Brain microvascular endothelial cell (primary cell): ENCODE measurements at places on chromosomes 3 and 15.

GRCh38 chr15:73650416-73651126 is 17.4 kb upstream of the NPTN start:
- DNase-seq, result no peak

GRCh38 chr3:144265542-144266100 is 294.0 kb downstream of the DIPK2A start:
- DNase-seq, result no peak

- DNase-seq, result peak; percentile 77
Measured at GRCh38 chr3:77038468-77038929, 1.4 kb upstream of the ROBO2 start.

GRCh38 chr3:48477959-48478520 is 25.9 kb downstream of the SHISA5 start:
- no peak for DNase-seq

DNA sequence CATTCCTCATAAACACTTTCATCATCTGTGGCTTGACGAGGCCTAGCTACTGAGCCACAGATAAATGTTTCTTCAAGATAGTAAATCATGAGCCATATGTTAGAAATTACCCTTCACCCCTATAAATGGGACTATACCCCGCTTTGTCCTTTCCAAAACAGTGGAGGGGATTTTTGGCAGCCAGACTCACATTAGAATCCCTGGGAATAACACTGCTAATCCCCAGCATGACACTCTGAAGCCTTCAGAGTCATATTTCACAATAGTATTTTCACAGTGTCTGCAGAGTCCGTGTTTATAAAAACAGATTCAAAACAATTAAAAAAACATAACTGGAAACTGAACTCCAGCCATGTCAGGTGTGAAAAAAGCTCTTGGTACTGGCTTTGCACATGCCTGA is 271.6 kb downstream of the ERC2 start:
- no peak for DNase-seq

DNA sequence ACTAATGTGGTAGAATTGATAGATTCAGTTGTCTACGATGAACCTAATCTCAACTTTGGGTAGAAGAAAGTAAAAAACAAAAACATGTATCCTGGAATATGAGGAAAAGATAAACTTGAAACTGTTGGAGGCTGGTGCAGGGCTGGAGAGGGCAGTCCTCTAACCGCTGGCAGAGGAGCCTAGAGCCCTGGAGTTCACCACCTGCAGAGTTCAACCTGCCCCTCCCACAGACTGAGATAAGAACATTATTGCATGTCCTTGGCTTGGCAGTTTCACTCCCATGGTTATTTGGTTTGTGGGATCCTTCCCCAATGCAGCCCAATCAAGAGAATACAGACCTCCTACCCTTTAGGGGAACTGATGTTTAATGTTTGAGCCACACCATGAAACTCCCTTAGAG is 53.2 kb upstream of the GATM start:
- no peak for DNase-seq

DNA sequence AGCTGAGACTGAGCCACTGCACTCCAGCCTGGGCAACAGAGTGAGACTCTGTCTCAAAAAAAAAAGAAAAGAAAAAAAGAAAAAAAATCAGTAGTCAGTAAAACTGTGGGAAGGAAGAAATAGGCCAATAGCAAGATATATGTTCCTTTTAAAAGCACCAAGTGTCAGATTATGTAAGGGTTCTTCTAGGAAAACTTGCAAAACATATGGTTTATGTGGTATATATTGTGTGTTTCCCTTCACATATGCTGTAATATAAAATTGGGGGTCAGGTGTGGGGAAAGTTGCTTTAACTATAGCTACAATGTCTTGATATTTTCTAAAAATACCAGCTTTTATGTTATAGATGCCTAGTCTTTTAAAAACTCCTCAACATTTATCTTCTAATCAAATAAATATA is 64.6 kb downstream of the ESYT3 start:
- no peak for DNase-seq

DNA sequence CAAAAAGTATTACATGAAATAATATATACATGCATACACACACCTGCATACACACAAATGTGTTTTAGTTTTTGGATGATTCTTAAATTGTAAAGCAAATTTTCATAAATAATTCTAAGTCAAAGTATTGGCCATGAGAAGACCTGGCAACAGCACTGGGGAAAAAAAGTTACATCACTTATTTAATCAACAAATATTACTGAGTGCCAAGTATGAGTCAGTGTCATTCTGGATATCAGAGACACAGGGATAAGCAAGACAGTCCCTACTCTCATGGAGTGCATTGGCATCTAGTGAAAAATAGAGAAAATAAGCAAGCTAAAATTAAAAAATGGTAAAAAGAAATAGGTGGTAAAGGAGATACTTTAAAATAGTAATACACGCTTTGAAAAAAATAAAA is 29.4 kb upstream of the GUCA1C start:
- no peak for DNase-seq

DNA sequence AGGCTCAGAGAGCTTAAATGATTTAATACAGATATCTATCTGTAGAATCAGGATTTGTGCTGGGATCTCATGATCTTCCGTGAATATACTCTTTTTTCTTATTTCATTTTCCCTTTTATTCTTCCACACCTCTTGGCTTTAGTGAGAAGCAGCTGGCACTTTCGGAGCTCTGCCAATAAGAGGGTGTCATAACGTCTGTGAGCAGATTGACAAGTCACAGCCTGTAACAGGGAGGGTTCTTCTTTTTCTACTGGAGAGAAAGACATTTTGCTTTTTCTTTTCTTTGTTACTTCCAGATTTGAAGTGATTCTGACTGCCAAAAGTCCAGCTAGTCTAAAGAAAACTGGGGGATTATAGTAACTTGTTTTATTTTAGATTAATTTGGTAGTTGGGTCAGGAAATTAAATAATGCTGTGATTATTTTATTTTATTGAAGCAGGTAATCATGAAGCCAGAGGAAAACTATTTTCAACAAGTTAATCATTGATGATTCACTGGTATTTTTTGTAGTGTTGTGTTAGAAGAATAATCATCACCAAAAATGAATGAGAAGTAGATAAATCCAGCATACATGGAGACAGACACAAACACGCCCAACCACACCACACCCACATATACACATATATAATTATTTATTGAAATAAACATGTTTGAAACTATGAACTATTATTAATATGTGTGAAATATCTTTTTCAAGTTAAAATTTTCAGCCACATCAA is 69.8 kb downstream of the TNFAIP8L3 start:
- no peak for DNase-seq

DNA sequence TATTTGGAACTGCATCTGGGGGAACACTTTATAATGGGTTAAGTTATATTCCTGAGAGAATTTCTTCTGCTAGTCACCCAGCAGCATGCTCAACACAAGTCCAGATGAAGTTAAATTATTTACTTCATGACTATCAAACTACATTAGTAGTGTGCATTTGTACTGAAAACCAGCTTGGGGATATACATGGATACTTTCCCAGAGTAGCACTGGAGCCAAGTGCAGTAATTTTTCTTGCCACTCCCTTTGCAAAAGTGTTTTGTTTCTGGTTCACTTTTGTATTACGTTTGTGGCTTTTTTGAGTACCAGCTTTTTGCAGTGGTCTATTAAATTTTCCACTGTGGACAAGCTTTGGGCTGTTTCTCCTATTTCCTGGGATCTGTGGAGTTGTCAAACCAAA is 243.0 kb downstream of the AGBL1 start:
- DNase-seq, result no peak

DNA sequence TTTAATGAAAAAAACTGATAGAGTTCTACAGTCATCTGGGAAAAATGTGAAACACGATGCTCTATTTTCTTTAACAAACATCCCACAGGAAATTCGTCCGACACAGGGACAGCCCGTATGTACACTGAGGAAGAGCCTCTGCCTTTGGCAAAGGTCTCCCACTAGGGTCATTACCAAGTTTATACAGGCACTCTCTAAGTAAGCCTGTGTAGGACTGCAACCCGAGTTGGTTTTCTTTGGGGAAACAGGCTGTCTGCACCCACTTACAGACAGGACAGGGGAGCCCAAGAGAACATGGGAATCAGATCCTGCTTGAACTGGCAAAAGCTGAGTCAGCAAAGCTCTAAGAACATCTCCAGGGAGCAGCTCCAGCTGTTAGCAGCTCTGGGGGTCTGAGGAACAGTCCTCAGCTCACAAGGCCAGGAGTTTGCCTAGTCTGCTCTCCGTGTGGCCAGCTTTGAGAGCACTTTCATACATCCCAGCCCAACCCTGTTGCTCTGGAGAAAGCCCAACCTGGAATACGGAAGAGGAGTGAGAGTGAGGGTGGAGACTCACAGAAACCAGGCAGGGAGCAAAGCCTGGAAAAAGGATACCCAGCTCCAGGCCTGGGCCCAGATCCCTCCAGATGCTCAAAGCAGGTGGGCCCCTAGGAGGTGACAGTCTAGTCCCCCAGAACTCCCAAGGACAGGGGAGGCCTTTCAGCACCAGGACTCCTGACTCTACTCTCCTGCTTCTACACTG is 1.9 kb downstream of the TBC1D2B start:
- DNase-seq, result peak; percentile 93

DNA sequence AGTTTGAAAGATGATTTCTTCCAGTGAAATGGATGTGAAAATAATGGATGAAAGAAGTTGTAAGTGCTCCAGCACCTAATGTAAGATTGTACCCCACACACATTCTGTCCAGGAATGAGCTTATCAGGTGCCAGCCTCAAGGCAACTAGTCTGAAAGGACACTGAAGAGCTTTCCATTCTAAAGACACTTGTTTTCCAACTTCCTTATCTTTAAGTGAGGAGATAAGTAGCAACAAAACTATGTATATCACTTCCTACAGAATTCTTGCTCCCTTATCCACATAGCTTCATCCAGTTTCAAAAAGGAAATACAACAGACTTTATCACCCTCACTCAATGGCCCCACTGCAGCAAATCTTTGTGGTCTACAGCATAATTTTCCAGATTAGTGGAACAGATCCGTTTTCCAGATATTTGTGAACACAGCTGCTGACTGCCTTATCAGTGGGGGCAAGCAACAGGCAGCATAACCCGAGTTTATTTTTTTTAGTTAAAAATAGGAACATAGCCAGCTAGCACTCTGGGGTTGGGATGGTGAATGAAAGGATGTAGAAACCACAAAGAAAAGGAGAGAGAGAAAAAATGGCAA is 60.6 kb downstream of the CD200R1L start:
- peak; percentile 81 for DNase-seq

DNA sequence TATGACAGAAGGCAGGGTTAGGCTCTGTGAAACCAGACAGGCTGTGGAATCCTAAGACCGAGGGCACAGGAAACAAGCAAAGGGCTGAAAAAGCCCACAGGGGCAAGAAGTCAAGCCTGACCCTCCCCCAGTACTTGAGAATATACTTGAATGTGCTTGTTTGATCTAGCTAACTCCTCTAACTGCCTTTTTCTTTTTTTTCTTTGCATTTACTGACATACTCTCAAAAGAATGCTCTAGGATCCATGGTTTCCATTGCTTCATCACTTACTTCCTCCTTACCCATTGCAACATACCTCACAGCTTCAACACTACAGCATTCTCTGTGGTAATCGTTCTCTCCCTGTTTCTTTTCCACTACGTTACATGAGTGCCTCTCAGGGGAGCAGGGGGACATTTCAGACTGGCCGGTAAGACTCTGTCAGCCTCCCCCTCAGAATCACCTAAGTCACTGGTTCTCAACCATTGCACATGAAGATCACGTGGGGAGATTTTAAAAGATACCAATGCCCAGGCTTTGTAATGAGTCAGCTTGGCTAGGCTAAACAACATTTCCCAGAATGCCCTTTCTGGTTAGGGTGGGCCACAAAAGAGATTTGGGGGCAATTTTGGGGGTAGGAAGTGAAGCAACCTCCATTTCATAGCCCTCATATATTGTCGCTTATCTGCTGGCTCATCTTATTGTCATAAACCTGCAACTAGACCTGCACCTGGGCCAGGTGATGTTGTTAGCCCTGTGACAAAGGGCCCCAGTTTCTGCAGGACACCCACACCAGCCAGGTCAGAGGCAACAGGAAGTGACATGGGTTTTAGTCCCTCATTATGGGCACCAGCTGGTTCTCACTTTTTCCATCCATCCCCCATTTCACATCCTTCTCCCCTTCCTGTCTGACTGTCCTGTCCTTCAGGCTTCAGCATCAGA is 24.6 kb upstream of the RSL24D1 start:
- DNase-seq, result peak; percentile 74

- peak; percentile 45 for DNase-seq
Measured at GRCh38 chr15:52246686-52247431, 48.7 kb downstream of the MYO5C start.

DNA sequence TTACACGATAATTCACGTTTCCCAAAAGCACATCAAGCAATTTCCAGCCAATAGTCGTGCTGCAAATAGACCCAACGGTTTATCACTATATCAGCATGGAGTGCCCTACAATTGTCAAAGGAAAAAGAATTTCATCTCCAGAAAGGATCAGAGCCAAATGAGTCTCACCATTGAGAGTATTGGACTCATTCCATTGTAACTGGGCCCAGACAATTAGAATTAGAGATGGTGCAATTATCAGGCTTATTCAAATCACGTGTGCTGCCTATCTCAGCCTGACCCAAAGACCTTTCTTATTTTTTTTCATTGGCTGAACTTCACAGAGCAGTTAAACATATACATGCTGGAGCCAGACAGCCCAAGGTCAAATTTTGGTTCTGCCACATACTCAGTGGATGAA is 87.0 kb upstream of the LRTM1 start:
- DNase-seq, result no peak

GRCh38 chr3:194269610-194270145 is 81.5 kb downstream of the CPN2 start:
- peak; percentile 40 for DNase-seq

- peak; percentile 69 for DNase-seq
Measured at GRCh38 chr15:60695713-60696522, 217.0 kb upstream of the ICE2 start.

DNA sequence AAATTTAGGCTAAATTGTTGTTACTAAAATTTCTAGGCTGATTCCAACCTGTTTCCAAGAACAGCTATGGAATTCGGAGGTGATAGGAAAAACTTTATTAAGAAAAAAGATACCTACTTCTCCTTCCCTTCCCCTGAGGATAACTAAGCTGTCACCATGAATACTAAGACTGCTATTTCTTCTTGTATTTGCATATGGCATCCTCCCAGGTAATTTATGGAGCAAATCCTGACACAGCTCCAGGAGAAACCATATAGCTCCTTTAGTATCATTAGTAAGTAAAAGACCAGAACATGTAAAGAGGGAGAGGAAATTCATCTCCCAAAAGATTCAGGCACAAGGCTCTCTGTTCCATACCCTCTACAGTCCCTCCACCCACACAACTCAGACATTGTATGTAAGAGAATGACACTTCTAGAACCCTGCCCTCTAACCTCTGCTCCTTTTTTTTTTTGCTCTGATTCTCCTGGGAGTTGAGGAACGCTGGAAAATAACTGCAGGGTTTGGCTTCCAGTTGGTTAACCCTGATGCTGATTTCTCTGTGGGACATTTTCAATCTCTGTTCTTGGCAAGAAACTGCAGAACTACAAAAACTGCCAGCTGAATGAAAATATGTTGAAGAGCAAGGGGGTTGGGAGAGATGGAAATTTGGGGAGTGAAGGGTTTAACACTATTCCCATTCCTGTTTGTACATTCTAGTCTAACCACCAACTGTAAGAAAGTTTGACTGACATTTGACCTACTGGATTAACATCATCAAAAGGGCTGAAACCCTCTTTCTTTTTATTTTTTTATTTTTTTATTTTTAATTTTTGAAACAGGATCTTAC is 14.2 kb upstream of the MAGI1 start:
- no peak for DNase-seq

- no peak for DNase-seq
Measured at GRCh38 chr3:157513585-157513984, 10.4 kb upstream of the VEPH1 start.
